Esophagus mucosa (tissue), 1 donor: ENCODE measurements at places on chromosomes 3 and 15. TPM values are rescaled to one million over a fixed set of nuclear protein-coding genes. Genes with fewer than 3 reads are reported as not detected.
A peak's percentile ranks its signal among the peaks of the same experiment; 100 is the strongest.

- ATAC-seq = no peak
Measured at GRCh38 chr15:28884151-28884940, 1.4 kb upstream of the APBA2 start.

GRCh38 chr15:55909036-55909811 lies 84.2 kb downstream of the NEDD4 start:
- ATAC-seq = no peak

GRCh38 chr3:46361408-46362283 lies 7.7 kb downstream of the CCR2 start:
- peak; percentile 87 for ATAC-seq

GRCh38 chr3:109211941-109212340 lies 75.4 kb downstream of the C3orf85 start:
- no peak for ATAC-seq

- no peak for ATAC-seq
Measured at GRCh38 chr15:90750186-90750585, 33.0 kb downstream of the BLM start.

The GATA2 gene
- total RNA-seq = 1.1 TPM

DNA sequence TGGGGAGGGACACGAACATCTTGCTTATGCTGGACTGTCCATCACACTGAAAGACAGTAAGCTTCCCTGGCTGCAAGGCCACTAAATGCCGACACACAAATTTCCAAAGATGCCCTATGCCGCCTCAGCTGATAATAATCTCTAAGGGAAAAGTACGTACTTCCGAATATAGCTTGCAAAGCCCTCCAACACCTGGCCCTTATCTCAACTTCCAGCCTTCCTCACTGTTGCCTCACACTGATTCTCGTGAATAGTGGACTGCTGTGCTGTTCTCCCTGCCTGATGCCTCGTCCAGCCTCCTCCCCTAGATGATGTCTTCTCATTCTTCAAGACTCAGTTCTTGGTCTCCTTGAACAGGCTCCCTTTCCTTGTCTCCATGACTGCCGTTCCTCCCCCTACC lies 72.3 kb downstream of the CD47 start:
- no peak for ATAC-seq

GRCh38 chr3:193944518-193944884 lies 191.4 kb upstream of the HES1 start:
- ATAC-seq = peak; percentile 52

The FBXL2 gene
- total RNA-seq = 1.7 TPM

- peak; percentile 77 for ATAC-seq
Measured at GRCh38 chr15:67048281-67049279, 16.8 kb upstream of the SMAD3 start.

DNA sequence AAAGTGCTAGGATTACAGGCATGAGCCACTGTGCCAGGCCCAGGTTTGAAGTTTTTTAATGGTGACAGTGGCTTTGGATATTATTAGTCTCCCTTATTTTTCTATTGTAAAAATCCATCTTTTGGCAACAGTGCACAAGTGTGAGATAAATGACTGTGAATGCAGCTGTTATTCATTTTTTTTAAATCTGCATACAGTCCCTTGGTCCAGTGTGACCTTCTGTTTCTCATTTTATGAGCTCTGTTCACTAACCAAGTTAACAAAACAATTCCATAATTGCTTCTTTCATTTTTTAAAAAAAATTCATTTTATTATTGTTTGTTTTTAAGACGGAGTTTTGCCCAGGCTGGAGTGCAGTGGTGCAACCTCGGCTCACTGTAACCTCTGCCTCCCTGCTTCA lies 381.8 kb downstream of the NAALADL2 start:
- ATAC-seq = no peak

The CCR3 gene
- not detected for total RNA-seq
